Mesenteric fat pad (tissue), 1 donor: ENCODE measurements at places on chromosomes 1 and 21.

DNA sequence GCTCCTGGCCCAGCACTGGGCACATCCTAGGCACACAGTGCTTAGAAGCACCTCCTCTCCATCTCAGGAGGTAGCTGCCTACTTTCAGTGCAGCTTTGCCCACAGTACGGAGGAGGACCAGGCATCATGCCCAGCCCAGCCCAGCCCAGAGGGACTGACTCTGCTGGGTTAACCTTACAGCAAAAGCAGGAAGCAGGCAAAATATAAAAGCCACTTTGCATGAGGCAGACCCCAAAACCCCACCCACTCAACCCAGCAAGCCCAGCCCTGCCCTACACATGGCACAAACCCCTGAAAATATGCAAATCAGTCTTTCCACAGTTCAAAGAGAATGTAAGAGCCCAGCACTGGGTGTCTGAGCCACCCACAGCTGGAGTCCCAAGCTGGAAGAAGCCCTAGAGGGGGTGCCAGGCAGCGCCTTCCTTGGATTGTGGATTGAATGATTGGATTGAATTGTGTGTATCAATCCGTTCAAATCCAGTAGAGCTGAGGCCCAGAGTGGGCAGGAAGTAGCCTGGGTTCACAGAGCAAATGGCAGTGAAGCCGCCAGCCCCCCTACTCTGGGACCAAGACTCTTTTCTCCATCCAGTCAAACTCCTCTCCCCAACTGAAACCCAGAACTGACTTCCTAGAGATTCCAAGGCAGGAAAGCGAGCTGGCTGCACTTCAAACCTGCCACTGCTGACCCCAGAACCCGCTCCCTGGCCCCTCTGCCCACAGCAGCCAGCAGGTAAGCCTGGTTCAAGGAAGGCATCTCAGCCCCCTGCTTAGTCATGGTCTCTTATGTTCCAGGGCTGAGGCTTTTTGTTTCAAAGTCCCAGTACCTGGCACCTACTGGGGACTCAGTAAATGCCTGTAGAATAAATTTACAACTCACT lies 117.7 kb downstream of the LACTBL1 start:
- DNase-seq, result no peak

DNA sequence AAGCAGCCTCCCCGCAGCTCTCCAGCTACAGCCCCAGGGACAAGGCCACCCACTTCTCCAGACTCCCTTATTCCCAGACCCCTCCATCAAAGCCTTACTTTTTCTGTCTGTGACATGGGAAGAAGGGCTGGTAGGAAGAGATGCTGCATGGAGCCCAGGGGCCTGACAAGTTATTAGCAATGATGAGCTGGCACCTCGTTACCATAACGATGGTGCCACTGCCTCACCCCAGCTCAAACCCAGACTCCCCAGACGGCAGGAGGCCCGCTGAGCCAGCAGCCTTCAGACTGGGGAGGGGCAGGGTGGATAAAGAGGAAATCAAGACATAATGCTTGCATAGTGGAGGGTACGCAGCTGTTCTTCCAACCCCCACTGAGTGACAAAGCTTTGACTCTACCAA lies 3.3 kb downstream of the DLGAP3 start:
- DNase-seq, result no peak

GRCh38 chr21:44972301-44972814 lies 32.5 kb downstream of the SLX9 start:
- no peak for DNase-seq

- no peak for DNase-seq
Observed at GRCh38 chr1:203871114-203871880, 9.9 kb downstream of the SNRPE start.

GRCh38 chr1:21815724-21816321 lies 3.8 kb downstream of the LDLRAD2 start:
- DNase-seq, result no peak

GRCh38 chr1:29546496-29546895 lies 310.2 kb downstream of the PTPRU start:
- peak; percentile 41 for DNase-seq

GRCh38 chr1:245742896-245743295 lies 588.1 kb downstream of the KIF26B start:
- DNase-seq, result no peak

- DNase-seq, result no peak
Observed at GRCh38 chr1:217917281-217917887, 286.2 kb downstream of the SPATA17 start.

DNA sequence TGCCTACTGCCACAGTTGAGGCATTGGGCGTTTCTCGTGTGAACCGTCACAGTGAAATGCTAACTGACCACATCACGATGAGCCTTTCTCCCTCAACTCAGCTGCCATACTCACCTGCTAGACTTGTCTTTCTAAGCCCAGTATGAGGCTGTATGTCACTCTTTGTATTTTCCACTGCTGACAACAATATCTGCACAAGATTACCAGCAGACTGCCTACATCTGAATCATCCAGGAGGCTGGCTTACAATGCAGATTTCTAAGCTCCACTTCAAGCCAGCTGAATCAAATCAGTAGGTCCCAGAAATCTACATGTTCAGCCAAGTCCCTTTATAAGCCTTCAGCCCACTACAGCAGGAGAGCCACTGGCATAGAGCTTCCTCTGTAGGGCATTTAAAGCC lies 355.0 kb upstream of the DUSP10 start:
- no peak for DNase-seq

GRCh38 chr1:235867903-235868469 lies 1.3 kb upstream of the LYST start:
- DNase-seq, result no peak

- DNase-seq, result no peak
Observed at GRCh38 chr21:18155508-18156193, 89.0 kb upstream of the CHODL start.
